DND-41 (cell line): ENCODE measurements at places on chromosomes 13 and 19.

DNA sequence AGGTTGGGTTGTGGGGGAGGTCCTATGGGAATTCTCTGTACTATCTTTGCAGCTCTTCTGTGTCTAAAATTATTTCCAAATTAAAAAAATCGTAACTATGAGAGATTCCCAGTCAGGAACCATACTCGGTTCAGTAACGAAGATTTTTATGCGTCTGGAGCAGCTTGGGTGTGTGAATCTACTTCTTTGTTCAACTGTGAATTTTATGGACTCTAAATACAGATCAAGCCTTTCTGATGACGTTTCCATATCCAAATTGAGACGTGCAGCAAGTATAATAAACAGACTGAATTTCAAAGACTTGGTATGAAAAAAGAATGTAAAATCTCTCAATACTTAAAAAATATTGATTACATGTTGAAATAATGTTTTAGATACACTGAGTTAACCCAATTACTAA, 30.9 kb downstream of the MLLT1 start:
- no peak for DNase-seq

GRCh38 chr13:99717959-99718674, 216.8 kb downstream of the TM9SF2 start:
- no peak for DNase-seq

DNA sequence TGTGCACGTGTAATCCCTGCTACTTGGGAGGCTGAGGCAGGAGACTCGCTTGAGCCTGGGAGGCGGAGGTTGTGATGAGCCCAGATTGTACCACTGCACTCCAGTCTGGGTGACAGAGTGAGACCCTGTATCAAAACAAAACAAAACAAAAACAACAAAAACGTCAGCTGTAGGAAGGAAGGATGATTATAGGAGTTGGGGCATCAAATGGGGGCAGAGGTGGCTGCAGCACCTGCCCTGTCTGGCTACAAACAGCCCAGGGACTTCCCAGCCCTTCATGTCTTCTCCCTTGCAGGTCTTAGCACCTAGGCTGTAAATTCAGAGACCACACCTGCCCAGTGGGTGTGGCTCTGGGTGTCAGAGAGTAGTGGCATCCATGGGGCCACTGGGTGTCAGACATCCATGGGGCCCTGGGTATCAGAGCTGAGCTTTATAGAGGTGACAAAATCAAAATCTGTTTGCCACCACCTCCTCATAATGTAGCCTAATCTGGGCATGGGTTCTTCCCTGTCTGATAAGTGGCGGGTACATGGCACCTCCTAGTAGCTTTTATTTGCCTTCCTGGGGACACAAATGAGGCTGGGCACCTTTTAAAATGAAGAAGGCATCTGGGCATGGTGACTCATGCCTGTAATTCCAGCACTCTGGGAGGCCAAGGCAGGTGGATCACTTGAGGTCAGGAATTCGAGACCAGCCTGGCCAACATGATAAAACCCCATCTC, 4.7 kb upstream of the B3GNT3 start:
- DNase-seq, result no peak

DNA sequence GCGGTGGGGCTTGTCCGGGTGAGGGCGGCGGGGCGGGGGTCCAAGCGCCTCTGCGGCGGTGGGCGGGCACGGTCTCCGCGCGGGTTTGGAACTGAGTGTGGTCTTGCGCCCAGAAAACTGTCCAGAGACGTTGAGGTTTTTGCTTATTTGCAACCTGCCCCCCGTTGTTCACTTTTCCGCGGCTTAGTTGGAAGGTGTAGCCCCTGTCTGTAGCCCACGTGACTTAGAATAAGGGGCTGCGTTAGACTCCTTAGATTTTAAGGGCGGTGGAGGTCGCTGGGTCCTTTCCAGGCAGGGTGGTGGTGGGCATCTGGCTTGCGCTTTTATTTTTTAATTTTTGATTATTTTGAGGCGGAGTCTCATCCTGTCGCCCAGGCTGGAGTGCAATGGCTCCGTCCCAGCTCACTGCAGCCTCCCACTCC, 748 bp downstream of the RPS15 start:
- no peak for DNase-seq

DNA sequence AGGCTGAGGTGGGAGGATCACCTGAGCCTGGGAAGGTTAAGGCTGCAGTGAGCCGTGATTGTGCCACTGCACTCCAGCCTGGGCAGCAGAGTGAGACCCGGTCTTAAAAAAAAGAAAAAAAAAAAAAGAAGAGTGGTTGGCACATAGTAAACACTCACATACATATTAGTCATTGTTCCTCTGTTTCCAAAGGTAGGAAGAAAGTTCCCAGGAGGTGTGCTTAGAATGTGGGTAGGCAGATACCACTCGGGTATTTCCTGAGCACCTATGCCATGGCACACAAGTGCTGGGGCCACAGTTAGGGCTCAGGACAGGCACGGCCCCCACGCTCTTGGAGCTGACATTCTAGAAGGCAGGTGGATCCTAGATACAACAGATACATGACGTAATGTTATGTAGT, 41.4 kb downstream of the SIPA1L3 start:
- DNase-seq, result no peak

DNA sequence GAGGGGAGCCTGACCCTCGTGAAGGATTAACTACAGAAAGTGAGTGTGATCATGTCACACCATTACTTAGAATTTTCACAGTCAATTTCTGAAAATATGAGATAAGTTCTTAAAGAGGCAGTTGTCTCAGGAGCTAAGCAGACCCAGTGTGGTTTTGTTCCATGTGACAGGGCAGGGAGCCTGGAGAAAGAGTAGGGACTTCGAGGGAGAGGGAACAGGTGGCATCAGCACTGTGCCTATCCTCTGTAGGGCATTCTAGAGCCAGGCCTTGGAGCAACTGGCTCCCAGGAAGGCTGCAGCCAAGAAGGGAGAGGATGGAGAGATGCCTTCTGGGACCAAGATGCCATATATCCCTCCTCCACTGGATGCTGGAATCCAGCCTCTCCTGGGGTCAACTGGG, 183.0 kb downstream of the TSHZ3 start:
- no peak for DNase-seq

- peak; percentile 76 for DNase-seq
These were observed 3.1 kb upstream of the CTXN1 start for GRCh38 chr19:7928741-7929701.

- DNase-seq, result no peak
These were observed 473.5 kb downstream of the GPC6 start for GRCh38 chr13:93700115-93700514.

- no peak for DNase-seq
These were observed 205.3 kb downstream of the HS6ST3 start for GRCh38 chr13:96294930-96295881.

GRCh38 chr13:75482820-75483079, 781 bp upstream of the TBC1D4 start:
- no peak for DNase-seq

GRCh38 chr13:50077431-50077830, 62.2 kb downstream of the KCNRG start:
- no peak for DNase-seq
